ENCODE measurements at places on chromosomes 13 and 19. TPM values are rescaled to one million over a fixed set of nuclear protein-coding genes. Genes with fewer than 3 reads are reported as not detected.
A peak's percentile ranks its signal among the peaks of the same experiment; 100 is the strongest.

DNA sequence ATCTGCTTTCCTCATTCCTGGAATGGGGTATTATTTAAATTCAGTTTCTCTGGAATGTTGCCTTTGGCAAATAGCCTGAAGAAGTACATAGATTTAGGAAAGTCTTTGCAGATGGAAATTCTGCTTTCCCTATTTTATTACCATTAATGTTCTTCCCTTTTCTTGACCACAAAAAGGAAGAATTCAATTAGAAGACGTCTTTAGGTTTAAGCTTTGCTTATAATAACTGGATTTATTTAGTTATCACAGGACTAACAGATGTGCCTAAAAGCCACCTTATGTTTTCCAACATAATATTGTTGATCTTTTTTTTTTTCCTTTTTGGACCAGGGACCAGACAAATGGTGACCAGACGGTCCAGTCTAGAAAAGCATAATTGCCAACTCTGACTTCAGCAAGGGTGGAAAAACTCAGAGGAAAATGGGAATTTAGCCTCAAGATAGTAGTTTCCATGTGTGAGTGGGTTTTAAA is 210.1 kb upstream of the SPRY2 start:
- peak; percentile 42 for DNase-seq
- H3K27me3 ChIP-seq = no peaks in the 10 kb centered on the region
- H3K27ac ChIP-seq = no peak overlapping the region
- H3K36me3 ChIP-seq = no peaks in the 10 kb centered on the region
- no peak overlapping the region for H3K4me3 ChIP-seq

DNA sequence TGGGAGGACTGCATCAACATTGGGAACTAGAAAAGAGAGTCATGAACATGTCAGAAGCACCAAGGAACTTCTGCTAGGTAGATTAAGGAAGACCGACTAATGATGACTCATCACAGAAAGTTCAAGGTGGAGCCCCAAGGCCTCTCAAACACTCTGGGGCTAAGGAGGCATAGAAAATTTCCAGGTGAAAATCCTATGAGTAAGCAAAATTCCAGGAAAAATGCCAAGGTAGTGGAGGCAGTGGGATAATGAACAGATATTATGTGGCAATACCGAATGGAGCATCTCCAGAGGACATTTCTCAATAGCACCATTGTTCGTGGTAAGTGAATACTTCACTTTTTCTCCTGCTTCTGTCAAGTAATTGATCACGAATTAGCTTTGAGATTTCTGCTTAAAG is 336.5 kb downstream of the MZT1 start:
- H3K4me1 ChIP-seq = no peaks in the 10 kb centered on the region
- H3K27ac ChIP-seq = no peak overlapping the region

DNA sequence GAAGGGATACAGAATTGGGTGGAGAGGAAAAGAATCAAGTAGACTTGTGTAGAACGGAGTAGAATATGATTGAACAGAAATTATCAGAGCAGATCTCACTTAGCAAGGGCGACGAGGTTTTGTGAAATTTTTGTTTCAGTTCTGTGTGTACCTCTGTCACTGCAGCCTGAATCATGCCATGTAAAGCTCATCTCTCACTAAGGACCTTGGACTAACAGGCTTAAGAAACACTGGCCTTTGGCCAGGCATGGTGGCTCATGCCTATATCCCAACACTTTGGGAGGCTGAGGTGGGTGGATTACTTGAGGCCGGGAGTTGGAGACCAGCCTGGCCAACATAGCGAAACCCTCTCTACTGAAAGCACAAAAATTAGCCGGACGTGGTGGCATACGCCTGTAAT is 62.6 kb downstream of the MYH14 start:
- no peak overlapping the region for H3K27ac ChIP-seq
- no peak for DNase-seq
- H3K27me3 ChIP-seq = no peaks in the 10 kb centered on the region
- no peak overlapping the region for H3K4me3 ChIP-seq

DNA sequence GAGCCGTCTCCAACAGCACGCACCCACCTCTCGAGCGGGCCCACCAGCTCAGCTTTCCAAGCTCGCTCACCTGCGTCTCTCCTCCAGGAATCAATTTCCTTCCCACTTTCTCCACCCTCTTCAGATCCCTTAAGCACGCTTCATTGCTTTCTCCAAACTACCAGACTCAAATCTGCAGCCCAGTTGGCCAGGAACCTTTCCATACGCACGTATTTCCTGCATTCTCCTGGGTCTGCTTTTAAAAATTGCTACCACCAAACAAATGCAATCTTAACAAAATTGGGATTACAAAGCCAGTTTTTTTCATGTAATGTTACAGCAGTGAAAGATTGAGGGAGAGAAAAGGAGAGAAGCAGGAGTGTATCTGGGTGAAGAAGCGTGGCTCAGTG is 1.5 kb downstream of the ENOX1 start:
- H3K27ac ChIP-seq = no peak overlapping the region
- DNase-seq = peak; percentile 19
- H3K27me3 ChIP-seq = peaks cover 61% of the 10 kb centered on the region
- peak overlapping the region; percentile 65 for H3K4me3 ChIP-seq
- H3K36me3 ChIP-seq = no peaks in the 10 kb centered on the region

DNA sequence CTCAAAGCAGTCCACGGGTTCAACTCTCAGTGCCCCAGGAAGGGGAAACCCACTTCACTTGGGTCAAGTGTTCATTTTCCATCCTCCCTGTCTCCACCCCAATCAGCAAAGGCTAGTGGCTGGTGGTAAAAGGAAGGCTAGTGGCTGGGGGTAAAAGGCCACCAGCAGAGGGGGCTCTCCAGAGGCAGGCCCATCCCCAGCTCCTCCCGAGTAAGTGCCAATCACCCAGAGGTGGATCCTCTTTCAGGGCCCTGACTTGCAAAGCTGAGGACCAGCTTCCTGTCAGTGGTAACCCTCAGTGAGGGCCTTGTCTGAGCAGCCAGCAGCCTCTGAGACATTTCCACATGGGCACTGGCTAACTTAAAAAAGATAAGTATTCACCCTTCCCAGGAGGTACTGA is 22.0 kb upstream of the TPT1 start:
- H3K4me3 ChIP-seq = no peak overlapping the region
- no peaks in the 10 kb centered on the region for H3K4me1 ChIP-seq
- no peaks in the 10 kb centered on the region for H3K36me3 ChIP-seq
- H3K27ac ChIP-seq = no peak overlapping the region
- DNase-seq = no peak

- no peaks in the 10 kb centered on the region for H3K4me1 ChIP-seq
- H3K27ac ChIP-seq = no peak overlapping the region
- H3K4me3 ChIP-seq = no peak overlapping the region
- DNase-seq = no peak
These were observed 53.4 kb downstream of the LATS2 start for GRCh38 chr13:21008026-21008425.

GRCh38 chr19:16361254-16361653 is 36.6 kb downstream of the KLF2 start:
- peaks cover 11% of the 10 kb centered on the region for H3K4me1 ChIP-seq
- H3K27ac ChIP-seq = no peak overlapping the region
- no peaks in the 10 kb centered on the region for H3K36me3 ChIP-seq

- peaks cover 34% of the 10 kb centered on the region for H3K4me1 ChIP-seq
- no peak overlapping the region for H3K4me3 ChIP-seq
- H3K36me3 ChIP-seq = no peaks in the 10 kb centered on the region
These were observed 64.4 kb downstream of the WASF3 start for GRCh38 chr13:26621731-26622401.

DNA sequence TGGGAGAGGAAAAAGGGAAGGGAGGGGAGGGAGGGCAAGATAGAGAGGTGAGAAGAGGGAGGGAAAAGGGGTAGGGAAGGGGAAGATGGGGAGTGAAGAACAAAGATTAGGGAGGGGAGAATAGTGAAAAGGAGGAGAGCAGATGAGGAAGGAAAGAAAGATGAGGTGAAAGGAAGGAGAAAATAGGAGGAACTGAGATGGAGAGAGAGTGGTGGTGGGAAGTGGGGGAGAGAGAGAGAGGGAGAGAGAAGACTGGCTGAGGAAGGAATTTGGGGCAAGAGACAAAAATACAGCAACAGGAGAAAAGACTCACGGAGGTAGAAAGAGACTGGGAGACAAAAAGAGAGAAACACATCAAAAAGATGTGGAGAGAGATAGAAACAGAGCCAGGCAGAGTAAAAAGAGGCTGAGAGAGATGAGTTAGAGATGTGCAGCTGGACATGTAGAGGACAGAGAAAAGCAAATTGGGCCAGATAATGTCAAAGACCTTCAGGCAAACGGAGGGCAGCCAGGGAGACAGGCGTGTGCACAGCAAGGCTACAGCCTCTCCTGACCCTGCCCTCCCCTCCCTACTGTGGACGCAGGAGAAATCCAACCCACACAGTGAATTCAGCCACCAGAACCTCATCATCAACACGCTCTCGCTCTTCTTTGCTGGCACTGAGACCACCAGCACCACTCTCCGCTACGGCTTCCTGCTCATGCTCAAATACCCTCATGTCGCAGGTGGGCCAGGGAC is 49.4 kb upstream of the CYP2B6 start:
- no peak overlapping the region for H3K27ac ChIP-seq
- H3K36me3 ChIP-seq = no peaks in the 10 kb centered on the region
- no peaks in the 10 kb centered on the region for H3K4me1 ChIP-seq
- no peaks in the 10 kb centered on the region for H3K27me3 ChIP-seq
- H3K4me3 ChIP-seq = no peak overlapping the region
- no peak for DNase-seq

DNA sequence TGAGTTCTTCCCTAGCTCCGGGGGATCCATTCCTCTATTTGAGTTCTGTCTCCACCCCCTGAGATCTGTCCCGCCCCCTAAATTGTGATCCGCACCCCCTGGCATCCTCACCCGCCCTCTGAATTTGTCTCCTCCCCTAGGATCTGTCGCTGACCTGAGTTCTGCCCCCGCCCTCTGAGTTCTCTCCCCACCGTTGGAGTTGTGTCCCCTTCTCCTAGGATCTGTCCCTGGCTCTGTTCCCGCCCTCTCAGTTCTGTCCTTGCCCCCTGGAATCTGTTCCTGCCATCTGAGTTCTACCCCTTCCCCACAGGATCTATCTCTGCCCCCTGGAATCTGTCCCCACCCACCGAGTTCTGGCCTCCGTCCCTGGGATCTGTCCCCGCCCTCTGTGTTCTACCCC is 1.0 kb upstream of the SLC17A7 start:
- H3K36me3 ChIP-seq = no peaks in the 10 kb centered on the region
- no peak for DNase-seq
- H3K27ac ChIP-seq = peak overlapping the region; percentile 40
- peaks cover 52% of the 10 kb centered on the region for H3K27me3 ChIP-seq

DNA sequence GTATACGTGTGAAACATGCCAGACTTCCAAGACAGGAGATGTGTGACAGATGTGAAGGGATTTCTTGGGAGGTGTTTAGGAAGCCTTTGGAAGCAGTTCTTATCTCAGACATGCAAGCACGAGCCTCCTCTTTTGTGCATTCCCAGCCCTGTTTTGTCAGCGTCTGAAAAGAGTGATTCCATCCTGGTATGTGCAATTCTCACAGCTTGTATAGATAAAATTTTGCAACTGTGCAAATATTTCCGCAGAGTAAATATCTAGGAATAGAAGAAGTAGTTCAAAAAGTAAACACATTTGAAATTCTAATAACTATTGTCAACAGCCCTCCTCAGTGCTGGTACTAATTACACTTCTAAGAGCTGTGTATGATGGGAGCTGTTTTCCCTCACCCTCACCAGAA is 72.3 kb upstream of the C1QTNF9B start:
- H3K4me3 ChIP-seq = no peak overlapping the region
- peaks cover 20% of the 10 kb centered on the region for H3K4me1 ChIP-seq
- no peaks in the 10 kb centered on the region for H3K27me3 ChIP-seq
- DNase-seq = peak; percentile 46
- no peaks in the 10 kb centered on the region for H3K36me3 ChIP-seq
- H3K27ac ChIP-seq = peak overlapping the region; percentile 80

DNA sequence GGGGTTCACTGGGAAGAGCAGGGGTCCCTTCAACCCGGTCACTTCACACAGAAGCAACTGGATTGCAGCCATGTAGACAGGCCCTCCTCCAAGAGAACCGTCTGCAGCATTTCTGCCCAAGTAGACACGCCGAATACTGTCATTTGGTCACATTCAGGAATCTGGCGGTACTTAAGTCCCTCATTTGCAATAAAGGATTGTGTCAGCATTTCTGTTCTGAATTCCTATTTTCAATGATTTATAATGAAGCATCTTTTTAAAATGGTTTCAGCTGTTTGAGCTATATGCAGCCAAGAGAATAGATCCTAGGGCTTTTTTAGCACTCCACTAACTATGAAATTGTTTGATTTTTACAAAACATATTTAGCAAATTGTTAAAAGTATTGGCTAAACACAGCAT is 143.5 kb upstream of the SOX1 start:
- no peaks in the 10 kb centered on the region for H3K4me1 ChIP-seq
- H3K4me3 ChIP-seq = no peak overlapping the region
- peaks cover 36% of the 10 kb centered on the region for H3K27me3 ChIP-seq
- no peaks in the 10 kb centered on the region for H3K36me3 ChIP-seq
- DNase-seq = no peak
- no peak overlapping the region for H3K27ac ChIP-seq

DNA sequence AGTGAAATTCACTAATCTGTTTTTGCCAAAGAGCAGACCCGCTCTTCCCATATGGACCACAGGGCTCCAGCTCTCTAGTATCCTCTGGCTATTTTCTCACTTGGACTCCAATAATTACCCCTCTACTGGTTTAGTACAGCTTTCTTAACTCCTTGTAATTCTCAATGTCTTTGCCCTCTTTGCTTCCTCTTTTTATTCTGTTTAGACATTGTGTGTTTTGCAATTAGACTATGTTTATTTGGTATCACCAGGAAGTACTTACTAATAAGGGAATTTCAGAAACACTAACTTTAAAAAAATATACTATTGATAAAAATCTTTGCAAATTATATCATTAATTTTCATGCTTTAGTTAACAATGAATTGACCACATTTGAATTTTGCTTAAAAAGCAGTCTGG is 111.6 kb upstream of the OBI1 start:
- H3K4me1 ChIP-seq = no peaks in the 10 kb centered on the region
- no peaks in the 10 kb centered on the region for H3K27me3 ChIP-seq
- no peak for DNase-seq
- no peak overlapping the region for H3K4me3 ChIP-seq
- H3K36me3 ChIP-seq = no peaks in the 10 kb centered on the region

DIRAS1 gene
- total RNA-seq = 3.0 TPM

BCKDHA gene
- total RNA-seq = 127 TPM

DIAPH3 gene
- total RNA-seq = 2.6 TPM

EBPL gene
- total RNA-seq = 79.8 TPM

All from cardiac muscle cell (in vitro differentiated cells and primary cell).